ENCODE measurements at places on chromosomes 12 and 14.

DNA sequence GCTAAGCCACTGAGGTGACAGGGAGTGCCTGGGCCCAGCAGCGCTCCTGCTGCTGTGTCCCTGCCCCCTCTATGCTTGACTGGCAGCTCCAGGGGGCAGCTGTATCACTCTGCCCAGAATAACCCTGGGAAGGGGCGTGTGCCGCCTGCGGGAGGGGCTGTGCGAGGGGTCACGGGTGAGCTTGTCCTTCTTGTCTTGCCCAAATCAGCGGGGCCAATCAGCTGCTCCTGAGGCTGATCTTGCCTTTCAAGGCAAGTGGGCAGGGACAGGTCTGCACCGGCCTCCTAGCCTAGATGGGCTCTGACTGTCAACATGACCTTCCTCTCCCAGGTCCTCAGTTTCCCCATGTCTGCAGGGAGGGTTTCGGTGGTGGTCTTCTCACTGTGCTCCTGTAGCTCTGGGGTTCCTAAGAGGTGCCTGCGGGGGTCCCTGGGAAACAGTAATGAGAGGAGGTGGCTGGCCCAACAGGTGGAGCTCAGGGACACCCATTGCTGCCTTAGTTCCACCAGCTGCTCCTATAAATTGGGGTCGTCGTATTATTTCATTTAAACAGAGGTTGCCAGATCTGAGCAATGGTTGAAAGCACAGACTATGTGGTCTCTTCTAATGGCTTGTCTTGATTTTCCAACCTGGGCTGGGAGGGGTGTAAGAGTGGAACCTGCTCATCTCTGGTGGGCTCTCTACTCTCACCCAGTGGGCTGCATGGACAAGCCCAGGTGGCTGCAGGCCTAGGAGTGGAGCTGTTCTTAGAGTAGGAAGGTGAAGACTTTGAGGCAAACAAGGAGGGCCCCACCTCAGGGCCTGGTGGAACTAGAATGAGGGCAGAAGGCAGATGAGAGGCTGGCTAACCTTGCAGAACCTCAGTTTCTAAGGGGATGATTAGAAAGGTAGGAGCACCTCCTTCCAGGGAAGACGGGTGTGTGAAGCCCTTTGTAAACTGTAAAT lies 11.7 kb downstream of the RTL1 start:
- no peak for DNase-seq

GRCh38 chr14:32576088-32576795 lies 247.1 kb downstream of the AKAP6 start:
- no peak for DNase-seq

DNA sequence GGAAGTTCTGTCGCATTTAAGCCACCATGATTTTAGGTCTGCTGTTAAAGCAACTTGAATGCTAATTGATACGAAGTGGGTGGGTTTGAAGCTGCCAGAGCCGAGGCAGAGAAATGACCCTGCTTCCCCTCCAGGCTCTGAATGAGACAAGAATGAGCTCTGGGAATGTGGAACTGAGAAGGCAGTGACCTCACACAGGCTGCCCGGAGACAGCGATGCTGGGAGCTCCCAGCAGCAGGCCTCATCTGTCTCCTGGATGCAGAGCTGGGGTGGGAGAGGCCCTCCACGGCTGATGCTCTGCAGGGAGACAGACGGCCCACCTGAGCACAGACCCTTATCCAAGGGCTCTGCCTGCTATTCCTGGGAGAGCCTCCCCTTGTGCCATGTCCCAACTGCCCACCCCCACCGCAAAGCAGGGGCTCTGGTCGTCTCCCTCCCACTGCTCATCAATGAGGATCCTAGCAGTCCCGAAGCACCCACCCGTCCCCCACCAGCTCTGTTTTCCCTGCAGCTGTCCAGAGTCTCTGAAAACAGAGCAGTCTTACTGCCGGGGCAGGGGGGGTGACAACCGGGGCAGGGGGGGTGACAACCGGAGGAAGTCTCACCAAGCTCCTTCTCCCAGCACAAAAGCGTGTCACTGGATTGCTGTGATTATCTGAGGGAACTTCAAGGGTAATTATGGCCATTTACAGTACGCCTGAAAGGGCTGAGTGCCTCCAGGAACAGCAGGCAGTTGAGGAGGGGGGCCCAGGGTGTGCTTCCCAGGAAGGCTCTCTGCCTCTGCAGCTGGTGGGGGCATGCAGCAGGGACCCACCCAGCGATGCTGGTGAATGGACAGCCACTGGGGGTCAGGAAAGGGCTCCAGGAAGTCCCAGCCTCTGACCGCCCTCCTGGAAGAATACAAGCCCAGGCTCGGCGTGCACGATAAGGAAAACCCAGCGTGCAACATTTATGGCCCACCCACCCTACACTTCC lies 67.8 kb downstream of the CHGA start:
- no peak for DNase-seq

- no peak for DNase-seq
Measured at GRCh38 chr12:55019784-55020183, at the start of gene NEUROD4. Gene NEUROD4 (plus strand): TSS chr12:55019974. CDS start chr12:55026440, 6,466 bp downstream.

GRCh38 chr12:65074932-65075331 lies 46.2 kb downstream of the WIF1 start:
- no peak for DNase-seq

DNA sequence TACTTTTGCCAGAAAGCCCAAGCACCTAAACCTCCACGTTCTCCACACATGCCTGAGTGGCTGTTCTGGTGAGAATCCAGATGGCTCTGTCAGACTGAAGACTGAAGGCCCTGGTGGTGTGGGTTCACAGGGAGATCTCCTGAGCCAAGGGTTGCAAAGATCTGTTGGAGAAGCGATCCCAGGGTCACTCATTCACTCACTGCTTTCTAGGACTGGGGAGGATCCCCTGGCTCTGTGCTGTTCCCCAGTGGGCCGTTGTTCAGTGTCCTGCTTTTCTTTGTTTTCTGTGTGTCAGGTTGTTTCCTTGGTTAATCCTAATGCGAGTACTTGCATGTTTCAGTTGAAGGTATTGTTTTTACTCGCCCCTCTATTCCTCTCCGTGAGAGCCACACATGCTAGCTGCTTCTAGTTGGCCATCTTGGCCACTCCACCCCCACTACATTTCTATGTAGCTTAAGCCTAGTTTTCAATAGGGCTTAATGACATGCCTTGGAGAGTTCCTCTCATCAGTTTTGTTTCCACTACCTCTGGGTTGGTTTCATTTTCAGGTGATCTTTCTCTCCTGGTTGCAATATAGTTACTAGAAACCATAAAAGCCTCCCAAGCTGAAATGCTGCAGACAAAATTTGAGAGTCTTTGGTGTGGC lies 144.5 kb upstream of the SLC38A2 start:
- DNase-seq = no peak

DNA sequence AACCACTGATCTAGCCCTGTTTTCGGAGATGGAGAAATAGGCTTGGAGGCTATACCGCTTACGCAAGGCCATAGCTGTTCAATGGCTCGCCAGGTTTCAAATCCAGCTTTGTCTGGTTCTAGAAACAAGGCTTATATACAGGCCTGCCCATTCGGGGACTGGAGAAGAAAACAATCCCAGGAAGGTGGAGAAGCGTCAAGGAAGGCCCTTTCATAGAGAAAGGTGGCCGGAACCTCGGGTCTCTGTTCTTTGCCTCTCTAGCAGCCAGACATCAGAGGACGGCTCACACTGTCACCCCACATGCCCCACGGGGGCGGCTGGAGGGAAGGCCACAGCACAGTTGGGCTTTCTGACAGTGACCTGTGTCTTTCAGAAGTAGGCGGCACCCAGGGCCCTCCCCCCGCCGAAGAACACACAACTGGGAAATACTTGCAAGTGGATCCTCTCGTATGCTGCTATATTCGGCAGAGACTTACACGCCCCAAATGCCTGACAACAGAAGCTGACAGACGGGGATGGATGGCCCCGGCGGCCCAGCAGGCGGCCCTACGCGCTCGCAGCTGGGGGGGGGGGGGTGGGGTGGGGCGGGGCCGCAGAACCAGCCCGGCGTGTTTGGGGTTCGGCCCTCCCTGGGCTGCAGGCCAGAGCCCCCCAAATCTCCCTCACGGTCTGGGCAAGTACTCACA lies 4.5 kb upstream of the SETD1B start:
- DNase-seq = no peak

Measured in cortex of kidney (tissue), 1 donor.